ENCODE measurements at places on chromosomes 16 and 17. TPM values are rescaled to one million over a fixed set of nuclear protein-coding genes. Genes with fewer than 3 reads are reported as not detected.
A peak's percentile ranks its signal among the peaks of the same experiment; 100 is the strongest.

Gene FBXO39
- 0.31 TPM for polyA plus RNA-seq

- DNase-seq = no peak
Measured at GRCh38 chr16:79213214-79213613, 387.3 kb downstream of the MAF start.

DNA sequence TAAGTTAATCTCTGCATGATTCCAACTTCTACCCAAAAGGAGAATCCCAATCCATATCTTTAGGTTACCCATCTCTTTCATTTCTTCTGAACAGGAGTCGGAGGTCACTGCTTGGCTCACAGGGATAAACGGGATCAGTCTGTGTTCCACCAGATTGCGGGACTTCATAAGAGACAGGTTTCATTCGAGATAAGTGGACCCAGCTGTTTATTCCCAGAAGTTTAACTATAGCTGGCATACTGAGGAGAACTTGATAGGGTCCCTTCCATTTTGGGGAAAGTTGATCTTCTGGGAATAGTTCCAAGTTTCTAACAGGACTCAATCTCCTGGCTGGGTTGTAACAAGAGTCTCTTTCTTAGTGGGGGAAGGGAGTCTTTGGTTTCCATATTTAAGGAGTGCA, 45.4 kb upstream of the ARL4D start:
- no peak for DNase-seq

DNA sequence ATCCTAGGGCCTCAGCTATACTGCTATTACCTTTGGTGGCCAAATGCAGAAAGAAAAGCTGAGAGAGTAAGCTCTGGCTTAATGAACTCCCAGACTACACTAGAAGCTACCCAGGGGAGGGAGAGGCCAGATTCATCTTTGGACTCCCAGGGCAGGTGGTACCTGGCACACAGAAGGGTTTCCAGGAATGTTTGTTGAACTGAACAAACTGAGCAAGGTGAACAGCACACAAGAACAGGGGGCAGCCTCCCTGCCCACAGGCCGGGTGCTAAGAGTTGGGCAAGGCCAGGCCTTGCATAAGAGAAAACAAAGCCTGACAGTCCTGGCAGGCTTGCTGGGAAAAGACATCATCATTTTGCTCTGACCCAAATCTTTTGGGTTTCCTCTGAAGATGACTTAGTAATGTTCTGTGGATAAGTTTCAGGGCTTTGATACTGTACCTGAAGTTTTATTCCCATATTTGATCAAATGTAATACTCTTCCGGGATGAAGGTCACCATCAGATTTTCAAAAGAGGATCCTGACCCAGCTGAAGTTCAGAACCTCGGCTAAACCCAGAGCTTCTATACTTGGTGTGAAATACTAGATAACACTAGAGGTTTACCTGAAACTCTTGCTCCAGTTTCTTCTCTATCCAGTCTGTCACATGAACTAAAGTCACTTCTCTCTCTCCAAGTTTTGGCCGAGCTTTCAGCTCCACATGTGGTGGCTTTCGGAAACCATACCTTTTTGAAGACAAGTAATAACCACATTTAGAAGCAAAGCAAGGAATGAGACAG, 20.5 kb upstream of the ERN1 start:
- no peak for DNase-seq

- DNase-seq = peak; percentile 39
Measured at GRCh38 chr17:63950940-63951907, 19.1 kb upstream of the CD79B start.

- DNase-seq = no peak
Measured at GRCh38 chr16:54123766-54124165, 162.8 kb downstream of the IRX3 start.

DNA sequence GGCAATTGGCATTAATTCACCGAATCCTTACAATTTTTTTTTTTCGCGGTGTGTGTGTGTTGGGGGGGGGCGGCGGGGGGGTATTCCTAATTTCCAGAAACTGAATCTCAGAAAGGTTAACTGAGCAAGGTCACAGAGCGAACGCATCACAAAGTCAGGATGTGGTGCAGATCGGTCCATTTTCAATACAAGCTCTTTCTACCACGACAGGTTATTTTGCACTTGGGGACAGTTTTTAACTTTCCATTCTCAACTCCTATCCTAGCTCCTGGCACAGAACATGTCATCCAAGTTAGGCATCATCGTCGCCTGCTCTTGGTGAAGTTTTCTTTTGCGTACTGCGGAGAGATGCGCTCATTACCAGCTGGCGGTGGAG, 15.4 kb upstream of the ERN1 start:
- no peak for DNase-seq

Gene TNFRSF13B
- not detected for polyA plus RNA-seq

Gene CES3
- 2.0 TPM for polyA plus RNA-seq

DNA sequence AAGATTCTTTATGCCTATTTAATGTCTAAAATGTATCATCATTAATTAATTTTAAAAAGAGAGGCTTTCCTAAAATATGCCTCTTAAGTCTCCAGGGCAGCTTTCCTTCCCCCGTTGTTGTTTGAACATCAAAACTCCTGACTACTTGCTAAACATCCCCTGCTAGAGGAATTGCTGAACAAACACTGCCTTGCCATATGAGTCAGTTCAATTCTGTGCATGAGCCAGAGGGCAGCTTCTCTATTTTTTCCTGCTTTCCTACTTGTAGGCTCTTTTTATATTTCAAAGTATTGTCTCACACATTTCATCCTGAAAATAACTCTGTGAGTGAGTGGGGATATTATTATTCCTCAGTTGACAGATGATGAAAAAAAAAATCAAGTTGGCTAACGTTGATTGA, 143.4 kb downstream of the HS3ST4 start:
- no peak for DNase-seq

- DNase-seq = no peak
Measured at GRCh38 chr17:17503566-17504130, 7.5 kb upstream of the RASD1 start.

DNA sequence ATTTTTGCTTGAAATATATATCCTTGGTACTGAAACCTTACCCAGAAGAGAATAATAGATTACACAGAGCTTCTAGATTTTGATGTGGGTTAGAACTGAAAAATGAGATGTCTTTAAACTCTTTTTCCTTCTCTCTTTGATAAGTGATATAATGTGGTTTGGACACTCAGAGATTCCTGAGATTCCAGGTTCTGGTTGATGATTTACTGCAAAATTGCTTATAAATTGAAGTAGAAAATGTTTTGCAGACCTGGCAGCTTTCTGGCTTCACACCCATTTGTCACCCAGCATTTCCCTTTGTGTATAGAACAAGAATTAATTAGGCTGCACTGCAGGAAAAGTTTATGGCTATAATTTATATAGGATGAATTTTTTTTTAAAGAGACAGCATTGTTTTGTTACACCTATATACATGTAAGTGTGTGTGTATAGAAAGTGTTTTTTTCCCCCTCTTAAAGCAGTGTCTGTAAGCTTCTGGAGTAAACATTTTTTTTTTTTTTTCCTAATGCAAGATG, 23.5 kb downstream of the AATF start:
- DNase-seq = no peak

GRCh38 chr16:63337264-63337663, 1301.0 kb upstream of the CDH8 start:
- DNase-seq = no peak

Gene GP1BA
- not detected for polyA plus RNA-seq

Gene OR1F1
- 0.54 TPM for polyA plus RNA-seq

Gene HBA2
- polyA plus RNA-seq = not detected

- DNase-seq = no peak
Measured at GRCh38 chr17:51016099-51016498, 104.6 kb downstream of the SPAG9 start.

GRCh38 chr17:38922538-38923297, 2.7 kb upstream of the LASP1NB start:
- DNase-seq = peak; percentile 15

DNA sequence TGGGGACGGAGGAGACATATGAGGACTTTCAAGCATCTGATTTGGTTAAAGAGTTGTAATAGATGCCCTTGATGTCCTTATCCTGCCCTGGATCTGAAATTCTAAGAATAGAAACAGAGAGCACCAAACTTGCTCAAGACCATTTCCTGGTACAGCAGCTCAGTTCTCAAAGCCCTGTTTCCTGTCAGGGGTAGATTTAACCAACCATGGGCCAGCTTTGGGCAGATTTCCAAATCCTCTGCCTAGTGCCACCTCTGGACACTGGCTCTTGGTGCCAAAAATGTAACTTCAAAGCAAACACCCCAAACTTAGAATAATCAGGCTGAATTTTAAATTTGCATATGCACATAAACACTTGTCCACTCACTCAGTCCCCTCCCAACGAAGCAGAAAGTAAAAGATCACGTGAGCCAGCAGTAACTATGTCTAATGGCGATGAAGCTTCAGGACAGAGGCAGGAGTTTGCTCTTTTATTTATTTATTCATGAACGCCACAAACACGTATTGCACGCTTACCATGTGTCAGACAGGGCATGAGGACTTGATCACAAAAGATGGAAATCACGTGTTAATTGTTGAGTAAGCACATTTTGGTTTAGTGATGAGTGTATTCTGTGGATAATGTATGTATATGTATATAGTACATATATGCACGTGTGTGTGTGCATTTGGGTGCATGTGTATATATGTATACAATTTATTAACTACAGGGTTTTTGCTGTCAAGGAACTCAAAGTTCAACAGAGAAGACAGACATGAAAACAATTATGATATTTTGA, 23.1 kb upstream of the SDK2 start:
- no peak for DNase-seq

Gene RNF43
- 6.4 TPM for polyA plus RNA-seq

Gene TLCD2
- 0.87 TPM for polyA plus RNA-seq

GRCh38 chr17:71585540-71585939, 535.3 kb upstream of the SOX9 start:
- no peak for DNase-seq

DNA sequence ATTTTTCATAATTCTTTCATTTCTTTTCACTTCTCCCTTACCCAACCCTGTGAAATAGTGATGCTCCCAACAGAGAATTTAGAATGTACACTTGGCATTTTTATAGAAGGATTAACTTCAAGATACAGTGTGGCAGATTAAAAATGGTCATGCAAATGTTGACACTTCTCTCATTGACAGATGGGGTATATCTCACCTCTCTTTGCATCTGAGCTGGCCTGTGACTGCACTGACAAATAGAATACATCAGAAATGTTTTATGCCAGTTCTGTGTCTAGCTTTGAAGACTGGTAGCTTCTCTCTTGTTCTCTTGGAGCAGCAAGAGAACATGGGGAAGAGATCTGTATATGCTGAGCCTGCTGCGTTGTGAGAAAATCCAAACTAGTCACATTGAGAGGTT, 949.6 kb downstream of the CDH11 start:
- DNase-seq = no peak

Gene EVPLL
- polyA plus RNA-seq = not detected

- peak; percentile 62 for DNase-seq
Measured at GRCh38 chr16:20969386-20969785, 68.8 kb downstream of the LYRM1 start.

Gene CENPX
- 102 TPM for polyA plus RNA-seq

DNA sequence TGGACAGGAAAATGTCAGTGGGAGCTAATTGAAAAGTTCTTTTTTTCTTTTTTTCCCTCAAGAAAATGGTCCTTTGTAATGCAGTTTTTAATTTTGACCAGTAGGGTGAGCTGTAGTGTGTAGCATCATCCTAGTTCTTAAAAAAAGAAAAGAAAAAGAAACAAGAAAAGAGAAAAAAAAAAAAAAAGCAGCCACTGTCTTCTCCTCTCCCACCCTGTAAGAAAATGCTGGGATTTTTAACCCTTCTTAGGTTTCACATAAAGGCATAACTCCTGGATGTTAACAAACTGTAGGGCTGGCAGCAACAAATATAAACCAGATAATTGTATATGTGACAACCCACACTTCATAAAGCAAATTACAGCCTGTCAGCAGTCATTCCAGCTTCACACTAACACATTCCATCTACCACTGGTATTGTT, 78.1 kb downstream of the SKAP1 start:
- DNase-seq = peak; percentile 16

DNA sequence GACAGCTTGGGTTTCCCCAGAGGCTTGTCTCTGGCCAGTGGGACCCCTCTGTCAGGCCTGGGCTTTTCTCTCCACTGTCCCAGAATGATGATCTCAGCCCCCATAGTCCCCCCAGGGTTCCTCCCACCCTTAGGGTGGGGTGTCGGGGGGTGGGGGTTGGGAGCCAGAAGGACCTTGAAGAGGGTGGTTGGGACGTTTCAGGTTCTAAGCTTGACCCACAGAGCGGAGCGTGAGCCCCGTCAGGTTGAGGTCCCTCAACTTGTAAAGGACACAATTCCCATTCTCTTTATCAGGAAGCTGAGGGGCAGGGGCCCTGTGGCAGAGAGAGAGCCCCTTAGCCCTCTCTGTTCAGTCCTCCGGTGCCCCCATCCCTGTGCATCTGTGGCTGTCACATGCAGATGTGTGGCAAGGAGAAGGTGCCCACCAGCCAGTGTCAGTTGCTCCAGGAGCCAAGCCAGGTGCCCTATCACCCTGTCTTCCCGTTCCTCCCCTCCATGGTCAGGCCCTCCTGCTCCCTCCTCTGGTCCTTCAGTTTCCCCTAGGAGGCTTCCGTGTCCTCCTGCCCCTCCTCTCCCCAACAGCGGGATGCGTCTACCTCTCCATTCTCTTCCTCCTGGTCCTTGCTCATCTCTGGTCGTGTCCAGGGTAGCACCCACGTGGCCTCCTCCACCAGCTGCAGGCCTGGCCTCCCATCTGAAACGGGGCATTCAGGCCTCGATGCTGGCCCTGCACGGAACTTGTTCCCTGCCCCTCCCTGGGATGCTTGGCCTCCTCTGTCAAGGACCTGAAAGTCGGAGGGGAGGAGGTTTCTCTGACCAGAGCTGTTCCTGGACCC, 1.5 kb upstream of the NTN3 start:
- DNase-seq = no peak

Gene MARCHF10
- 0.02 TPM for polyA plus RNA-seq

- peak; percentile 53 for DNase-seq
Measured at GRCh38 chr17:45127548-45128300, 4.6 kb downstream of the PLCD3 start.

DNA sequence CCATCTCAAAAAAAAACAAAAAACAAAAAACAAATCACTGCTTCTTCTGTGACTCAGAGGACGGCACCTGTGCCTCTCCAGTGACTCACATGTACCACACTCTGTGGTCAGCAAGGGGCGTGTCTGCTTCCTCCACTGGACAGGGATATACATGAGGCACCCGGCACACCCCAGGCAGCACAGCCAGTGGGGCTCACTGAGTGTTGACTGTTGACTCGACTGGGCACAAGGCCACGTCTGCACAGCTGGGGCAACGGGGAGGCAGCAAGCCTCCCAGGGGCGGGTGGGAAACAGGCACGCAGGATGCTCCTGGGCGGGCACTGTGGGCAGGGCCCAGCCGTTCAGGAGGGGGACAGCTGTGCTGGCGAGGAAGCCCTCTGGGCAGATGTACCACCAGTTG, 64.1 kb downstream of the TIMM22 start:
- peak; percentile 98 for DNase-seq

Gene DPEP1
- polyA plus RNA-seq = not detected

Gene MYH8
- polyA plus RNA-seq = not detected

GRCh38 chr16:30351001-30351441, 4.1 kb downstream of the CD2BP2 start:
- no peak for DNase-seq

- DNase-seq = no peak
Measured at GRCh38 chr17:40352779-40353394, 11.7 kb downstream of the GJD3 start.

GRCh38 chr16:84804326-84804725, 15.5 kb upstream of the CRISPLD2 start:
- no peak for DNase-seq

Data from mammary epithelial cell (primary cell).